GOT3 (cell line): ENCODE measurements at places on chromosomes 3 and 15.

- DNase-seq: no peak
Measured at GRCh38 chr3:17544632-17545031, 197.8 kb downstream of the TBC1D5 start.

GRCh38 chr15:31081588-31082250 lies 19.8 kb downstream of the TRPM1 start:
- no peak for DNase-seq

- DNase-seq: no peak
Measured at GRCh38 chr15:53716909-53717876, 42.3 kb downstream of the WDR72 start.

GRCh38 chr3:171055336-171056178 lies 29.0 kb upstream of the SLC2A2 start:
- DNase-seq: no peak

DNA sequence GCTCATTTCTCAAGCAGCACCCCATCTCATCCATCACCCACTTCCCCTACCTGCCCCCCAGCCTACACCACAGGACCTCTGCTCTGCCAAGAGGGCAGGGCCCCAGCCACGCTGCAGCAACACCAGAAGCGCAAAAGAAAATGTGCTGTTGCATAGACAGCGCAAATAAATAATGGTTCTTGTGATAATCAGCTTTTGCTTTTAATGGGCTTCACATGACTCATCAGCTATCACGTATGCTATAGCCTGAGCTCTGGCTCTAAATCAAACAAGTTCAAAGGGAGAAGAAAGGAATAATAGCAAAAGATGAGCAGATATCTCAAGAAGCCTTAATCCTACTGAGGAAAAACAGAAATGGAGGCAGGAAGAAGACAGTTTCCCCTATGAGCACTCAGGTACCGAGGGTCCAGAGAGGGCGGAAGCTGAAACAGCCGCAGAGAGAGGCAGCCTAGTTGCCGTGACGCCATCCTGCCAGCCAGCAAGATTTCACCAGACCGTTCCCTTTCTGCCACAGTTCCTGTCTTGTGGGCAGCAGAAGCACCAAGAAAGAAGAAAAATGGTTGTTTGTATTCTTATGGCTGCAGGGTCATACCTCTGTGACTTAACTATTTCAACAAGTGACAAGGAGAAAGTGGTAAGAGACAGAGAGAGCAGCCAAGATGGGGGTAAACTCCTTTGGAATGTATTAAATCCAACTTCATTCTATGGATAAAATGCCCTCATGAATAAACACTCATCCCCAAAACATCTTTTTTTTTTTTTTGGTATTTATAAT lies 22.0 kb downstream of the RAB27A start:
- no peak for DNase-seq

GRCh38 chr15:98626153-98626552 lies 22.2 kb upstream of the IGF1R start:
- DNase-seq: no peak

DNA sequence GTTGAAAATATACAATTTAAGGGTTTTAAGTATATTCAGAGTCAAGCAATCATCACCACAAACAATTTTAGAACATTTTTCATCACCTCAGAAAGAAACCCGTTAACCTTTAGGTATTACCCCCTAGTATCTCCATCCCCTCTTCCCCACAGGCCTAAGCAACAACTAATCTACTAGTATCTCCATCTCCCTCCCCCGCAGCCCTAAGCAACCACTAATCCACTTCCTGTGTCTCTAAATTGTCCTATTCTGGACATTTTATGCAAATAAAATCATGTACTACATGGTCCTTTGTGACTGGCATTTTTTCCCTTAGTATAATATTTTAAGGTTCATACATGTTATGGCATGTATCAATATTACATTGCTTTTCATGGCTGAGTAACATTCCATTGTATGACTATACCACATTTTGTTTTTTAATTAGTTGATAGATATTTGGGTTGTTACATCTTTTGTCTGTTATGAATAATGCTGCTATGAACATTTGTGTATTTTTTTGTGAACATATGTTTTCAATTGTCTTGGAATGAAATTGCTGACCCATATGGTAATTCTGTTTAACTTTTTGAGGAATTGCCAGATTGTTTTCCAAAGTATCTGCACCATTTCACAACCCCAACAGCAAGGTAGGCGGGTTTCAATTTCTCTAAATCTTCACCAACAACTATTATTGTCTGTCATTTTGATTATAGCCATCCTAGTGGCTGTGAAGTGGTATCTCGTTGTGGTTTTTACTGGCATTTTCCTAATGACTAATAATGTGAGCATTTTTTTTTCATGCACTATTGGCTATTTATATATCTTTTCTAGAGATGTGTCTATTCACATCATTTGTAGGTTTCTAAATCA lies 215.6 kb upstream of the CD96 start:
- DNase-seq: no peak
